ENCODE measurements at places on chromosomes 4 and X.

DNA sequence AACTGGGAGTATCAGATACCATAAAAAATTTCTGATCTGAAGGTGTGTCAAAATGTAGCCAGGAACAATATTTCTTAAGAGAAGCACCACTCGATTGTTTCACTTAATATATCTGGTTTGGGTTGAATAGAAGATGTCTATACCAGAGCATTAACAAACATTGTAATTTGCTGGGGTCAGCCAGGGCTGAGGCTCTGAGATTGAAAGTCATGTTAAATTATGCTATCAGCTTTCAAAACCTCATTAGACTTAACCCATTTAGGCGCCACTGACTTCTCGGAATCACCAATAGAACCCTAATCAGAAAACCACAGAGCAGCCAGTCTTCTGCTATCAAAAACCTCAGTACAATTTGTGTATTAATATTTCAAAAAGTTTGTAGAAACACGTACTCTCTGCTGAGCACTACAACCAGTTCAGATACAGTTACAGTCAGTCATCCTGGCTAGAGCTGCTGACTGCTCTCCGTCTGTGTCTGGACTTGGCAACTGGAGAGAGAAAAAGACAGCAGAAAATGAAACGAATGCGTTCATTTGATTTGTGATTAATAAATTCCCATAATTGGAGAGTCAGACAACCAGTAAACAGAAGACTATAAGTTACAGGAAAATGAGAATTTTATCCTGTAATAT is 848.6 kb upstream of the PABPC4L start:
- no peak for DNase-seq

DNA sequence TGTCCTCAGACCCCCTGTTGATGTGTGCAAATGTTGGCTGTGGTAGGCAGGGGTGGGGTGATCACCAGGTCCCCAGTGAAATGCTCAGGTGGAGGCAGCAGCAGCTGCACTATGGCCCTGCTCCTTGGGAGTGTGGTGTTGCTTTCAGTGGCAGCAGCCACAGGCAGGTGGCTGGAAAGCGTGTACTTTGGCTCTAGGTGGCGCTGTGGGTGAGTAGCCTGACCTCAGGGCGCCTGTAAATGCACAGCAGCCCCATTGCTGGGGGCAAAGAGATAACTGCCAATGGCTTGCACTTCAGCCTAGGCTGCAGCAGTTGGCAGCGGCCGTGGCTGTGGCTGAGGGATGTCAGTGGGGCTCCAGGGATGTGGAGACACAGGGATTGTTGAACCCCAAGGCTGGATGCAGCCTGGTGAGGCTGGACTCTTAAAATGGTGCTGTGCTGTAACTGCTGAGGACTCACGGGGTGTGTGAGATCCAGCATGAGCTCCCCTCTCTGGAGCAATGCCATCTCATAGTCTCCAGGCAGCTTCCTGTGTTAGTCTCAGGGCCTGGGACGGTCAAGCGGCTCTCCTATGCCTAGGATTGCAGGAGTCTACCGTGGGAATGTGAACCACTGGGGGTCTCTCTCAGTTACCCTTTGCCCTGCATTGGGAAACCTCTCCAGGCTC is 421.7 kb upstream of the HTR2C start:
- no peak for DNase-seq

GRCh38 chrX:47936224-47936939 is 67.4 kb downstream of the ZNF182 start:
- DNase-seq, result no peak

DNA sequence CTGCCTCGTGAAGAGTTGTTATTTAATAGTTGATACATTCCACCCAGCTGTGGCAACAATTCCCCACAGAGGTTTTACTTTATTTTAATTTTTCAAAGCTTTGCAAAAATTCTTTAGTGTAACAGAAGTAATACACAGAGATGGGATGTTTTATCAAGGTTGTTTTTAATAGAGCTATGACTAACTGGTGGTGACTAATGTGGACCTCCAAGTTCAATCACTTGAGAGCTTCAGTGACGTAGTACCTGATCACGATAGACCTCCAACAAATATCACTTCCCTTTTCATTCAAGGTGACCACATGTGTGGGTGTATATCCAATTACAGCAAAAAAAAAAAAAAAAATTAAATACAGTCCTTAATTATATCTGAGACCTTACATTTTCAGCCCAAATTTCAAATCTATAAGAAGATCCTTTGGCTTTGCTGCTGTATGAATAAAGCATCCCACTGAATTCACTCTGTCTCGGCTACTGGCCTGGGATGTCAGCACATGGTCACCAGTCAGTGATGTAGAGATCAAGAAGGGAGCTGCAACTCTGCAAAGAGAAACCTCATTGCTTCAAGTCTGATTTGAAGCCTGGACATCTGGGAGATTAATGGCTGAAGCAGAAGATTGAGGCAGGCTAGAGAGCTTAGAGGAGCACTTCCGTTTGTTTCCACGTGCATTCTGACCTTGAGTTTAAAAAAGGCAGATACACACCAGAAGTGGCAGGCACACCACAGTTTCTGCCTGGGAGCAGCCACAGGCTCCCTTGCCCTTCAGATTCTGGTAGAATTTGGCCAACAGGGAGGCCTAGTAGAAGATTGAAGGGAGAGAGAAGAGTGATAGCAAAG is 345.9 kb upstream of the NOCT start:
- DNase-seq, result no peak

DNA sequence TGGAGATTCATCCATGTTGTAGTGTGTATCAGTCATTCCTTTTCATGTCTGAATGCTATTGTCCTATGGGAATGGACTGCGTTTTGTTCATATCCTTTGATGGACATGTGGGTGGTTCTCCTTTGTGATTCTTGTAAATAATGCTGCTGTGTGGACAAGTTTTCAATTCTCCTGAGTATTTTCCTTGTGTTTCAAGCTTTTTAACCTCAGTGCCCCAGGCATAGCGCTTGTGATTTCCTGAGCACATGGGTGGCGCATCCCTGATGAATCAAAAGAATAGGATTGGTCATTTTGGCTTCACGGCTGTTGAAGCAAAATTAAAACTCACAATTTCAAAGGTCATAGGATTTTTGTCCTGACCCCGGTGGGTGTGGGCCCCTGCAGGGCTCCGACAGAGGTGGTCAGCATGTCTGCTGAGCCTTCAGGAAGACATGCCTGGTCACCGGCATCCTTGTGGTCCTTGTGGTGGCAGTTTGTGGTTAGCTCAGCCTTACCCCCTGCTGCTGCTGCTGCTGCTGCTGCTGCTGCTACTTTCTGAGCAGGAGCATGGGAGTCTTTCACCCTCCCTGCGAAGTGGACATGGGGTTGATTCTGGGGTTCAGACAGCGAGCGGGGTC is 30.0 kb downstream of the SHROOM2 start:
- DNase-seq, result no peak

- no peak for DNase-seq
Observed at GRCh38 chr4:7153711-7154110, 38.6 kb upstream of the SORCS2 start.

GRCh38 chrX:155874571-155875244 is 6.4 kb upstream of the VAMP7 start:
- no peak for DNase-seq

DNA sequence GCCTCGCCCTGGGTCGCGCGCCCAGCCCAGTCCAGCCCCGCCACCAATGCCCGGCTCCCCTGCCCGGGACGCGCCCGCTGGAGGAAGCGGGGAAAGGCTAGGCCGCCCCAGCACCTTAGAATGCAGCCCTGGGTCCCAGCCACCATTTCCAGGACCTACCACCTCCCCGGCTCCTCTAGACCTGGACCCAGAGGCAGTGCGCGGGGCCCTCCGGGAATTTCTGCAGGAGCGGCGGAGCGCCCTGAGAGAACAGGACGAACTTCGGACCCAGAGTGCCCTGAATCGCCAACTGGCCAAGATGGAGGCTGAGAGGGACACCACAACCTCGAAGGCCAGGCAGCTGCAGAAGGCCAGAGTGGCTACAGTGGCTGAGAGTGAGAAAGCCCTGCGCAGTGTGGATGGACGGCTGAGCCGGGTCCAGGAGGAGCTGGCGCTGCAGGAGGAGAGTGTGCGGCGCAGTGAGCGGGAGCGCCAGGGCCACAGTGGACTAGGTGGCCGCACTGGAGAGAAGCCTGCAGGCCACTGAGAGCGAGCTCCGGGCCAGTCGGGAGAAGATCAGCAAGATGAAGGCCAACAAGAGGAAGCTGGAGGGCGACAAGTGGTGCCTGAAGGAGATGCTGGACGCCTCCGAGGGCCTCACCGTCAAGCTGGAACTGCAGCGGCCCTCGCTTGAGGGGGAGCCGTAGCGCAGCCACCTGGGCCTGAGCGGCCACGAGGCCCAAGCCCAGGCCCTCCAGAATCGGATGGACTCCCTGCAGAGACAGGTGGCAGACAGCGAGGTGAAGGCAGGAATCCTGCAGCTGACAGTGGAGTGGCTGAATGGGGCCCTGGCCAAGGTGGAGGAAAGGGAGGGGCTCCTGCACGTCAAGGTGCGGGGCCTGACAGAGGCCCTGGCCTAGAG is 15.5 kb downstream of the SMIM10L2A start:
- DNase-seq, result no peak

DNA sequence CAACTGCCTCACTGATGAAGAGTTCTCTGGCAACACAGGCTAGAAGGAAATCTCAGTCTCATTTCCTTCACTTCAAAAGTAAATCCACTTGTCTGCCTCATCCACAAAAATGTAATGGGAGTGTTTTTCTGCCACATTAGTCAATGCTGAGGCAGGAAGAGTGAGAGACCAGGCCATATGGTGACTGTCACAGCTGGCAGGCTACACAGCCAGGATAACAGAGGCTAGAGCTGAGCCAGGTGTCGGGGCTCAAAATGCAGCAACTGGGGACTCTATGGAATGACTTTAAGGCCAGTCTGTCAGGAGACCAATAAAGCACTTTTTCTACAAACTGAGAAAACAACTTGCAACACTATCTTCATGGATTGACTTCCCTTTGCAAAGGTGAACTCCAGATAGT is 204.2 kb downstream of the GPC3 start:
- DNase-seq, result no peak

DNA sequence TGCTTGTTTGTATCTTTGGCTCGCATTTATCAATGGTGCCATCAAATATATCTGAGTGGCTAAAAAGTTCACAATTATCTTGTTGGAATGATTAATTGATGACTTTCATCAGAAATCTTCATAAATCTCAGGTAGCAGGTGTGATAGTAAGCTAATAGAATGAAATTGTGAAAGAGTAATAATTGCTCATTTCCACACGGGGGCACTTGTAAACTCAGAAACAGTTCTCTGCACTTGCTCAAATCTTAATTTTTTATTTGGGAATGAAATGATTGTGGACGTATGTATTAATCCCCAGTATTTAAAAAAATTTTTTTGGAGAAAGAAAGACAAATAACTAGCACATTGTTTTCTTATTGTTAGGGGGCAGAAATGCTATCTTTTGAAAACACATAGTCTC is 132.8 kb downstream of the DTHD1 start:
- DNase-seq, result no peak

GRCh38 chr4:153249199-153250041 is 45.2 kb downstream of the TRIM2 start:
- DNase-seq, result peak; percentile 78

DNA sequence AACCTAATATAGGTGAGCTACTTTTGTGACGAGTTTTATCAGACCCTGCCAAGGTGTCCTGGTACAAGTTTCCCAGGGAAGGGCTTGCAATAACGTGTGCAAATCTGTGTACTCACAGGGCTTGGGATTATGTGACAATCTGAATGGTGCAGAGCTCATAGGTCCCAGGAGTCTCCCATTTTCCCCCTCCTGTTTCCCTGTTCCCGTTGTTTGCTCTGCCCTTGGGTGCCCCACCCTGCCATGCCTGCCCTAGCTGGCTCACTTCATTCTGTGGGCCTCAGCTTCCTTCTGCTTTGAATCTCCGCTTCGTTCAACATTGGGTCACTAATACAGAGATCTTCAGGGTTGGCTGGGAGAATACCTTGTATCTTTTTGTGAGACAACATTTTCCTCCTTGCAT is 90.3 kb upstream of the HPF1 start:
- no peak for DNase-seq

GRCh38 chrX:44274096-44274495 is 69.4 kb downstream of the EFHC2 start:
- no peak for DNase-seq

DNA sequence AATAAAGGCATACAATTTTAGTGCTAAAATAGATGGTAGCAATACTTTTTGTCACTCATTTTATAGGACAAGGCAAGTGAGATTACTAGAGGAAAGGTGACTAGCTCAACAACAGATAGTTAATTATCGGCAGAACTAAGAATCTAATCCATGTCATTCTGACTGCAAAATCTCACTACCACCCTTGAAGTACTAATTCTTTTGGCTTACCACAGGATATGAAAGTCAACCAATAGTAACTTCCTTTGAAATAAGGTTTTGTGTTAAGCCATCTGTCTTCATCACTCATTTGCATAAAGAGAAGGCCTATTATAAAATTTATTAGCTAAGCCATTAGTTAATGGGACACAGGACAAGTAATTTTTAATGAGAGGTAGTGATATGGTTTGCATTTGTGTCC is 25.3 kb upstream of the ZMAT1 start:
- no peak for DNase-seq

DNA sequence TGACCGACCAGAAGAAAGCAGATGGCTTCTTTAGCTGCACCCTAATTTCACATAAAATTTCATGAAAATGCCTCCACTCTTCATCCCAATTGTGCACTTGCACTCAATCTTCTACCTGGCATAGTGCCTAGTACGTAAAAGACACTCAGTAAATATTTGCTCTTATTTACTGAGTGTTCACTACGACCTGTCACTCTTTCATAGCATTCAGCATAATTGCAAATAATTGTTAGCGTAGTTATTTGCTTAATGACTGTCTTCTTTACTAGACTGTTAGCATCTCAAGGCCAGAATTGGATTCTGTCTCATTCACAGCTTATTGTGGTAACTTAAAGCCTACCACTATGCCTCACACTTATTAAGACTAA is 130.2 kb downstream of the ENOX2 start:
- DNase-seq, result no peak

DNA sequence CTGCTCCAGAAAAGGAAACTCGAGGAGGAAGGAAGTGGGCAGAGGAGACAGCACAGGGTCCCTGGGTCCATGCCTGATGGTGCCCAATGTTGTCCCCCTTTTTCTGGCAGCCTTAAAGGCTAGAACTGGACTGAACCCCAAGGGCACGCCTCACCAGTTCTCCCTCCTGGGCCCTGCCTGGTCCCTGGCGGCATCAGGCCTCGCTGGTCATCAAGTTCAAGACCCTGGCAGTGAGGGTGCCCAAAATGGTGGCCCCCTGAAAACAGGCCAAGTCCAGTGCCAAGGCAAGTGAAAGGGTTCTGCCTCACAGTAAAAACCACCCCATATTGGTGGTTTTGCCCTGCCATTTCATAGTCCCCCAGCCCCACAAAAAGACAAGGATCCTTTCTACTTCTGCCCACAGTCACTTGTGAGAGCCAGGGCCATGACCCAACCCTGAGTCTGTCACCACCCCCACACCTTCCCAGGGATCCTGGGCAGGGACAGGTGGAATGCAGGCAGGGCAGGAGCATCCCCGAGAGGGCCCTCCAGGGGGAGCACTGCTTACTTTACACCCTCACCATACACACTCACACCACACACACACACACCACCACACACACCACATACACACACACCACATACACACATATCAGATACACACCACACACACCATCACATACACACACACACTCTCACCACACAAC is 107.6 kb downstream of the DCTD start:
- DNase-seq, result no peak

Data from activated CD4-positive, CD25-positive, alpha-beta regulatory T cell treated with anti-CD3 and anti-CD28 coated beads, Interleukin-2, amount 50 U/mL, for 72 hours (primary cell).